GM19239 (cell line): ENCODE measurements at places on chromosomes 1 and 21.

GRCh38 chr1:19793360-19794046, 6.2 kb downstream of the TMCO4 start:
- no peak for DNase-seq

DNA sequence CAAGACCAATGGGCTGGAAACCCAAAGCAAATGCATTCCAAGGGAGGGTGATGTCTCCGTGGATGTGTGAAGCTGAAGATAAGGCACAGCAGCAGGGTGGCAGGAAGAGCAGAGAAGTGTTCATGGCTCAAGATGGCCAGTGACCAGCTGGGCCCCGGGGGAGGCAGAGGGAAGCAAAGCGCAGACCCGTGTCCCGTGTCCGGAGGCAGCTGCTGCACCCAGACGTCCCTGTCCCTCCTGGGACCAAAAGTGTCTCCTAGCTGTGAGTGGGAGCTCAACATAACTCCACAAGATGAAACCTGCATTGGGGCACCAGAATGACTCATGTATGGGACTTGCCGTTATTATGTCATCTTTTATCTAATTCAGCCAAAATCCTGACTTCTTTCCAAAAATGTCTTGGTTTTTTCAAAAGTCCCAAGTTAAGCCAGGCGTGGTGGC, 118.2 kb downstream of the RIPK4 start:
- no peak for DNase-seq

DNA sequence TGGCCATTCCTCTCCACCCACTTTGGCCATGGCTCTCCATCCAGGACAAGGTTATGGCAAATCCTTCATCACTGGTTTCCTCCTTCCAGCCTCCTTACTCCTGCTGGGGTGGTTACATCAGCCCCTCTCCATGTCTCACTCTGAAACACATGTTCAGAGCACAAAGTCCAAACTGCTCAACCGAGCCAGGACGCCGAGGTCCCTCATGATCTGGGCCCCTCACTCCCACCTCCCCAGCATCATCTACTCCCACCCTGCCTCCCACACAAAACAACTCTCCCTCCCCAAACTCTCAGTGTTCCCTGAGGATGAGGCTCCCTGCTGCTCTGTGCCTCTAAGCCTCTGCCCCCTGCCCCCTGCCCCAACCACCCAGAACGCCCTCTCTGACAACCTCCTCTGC, 33.3 kb upstream of the ZBTB40 start:
- DNase-seq = no peak

GRCh38 chr1:220677251-220677650, 12.9 kb upstream of the C1orf115 start:
- DNase-seq = no peak

GRCh38 chr1:93715529-93716126, 34.0 kb upstream of the BCAR3 start:
- no peak for DNase-seq

- no peak for DNase-seq
Observed at GRCh38 chr21:42670058-42670880, 16.8 kb downstream of the PDE9A start.

DNA sequence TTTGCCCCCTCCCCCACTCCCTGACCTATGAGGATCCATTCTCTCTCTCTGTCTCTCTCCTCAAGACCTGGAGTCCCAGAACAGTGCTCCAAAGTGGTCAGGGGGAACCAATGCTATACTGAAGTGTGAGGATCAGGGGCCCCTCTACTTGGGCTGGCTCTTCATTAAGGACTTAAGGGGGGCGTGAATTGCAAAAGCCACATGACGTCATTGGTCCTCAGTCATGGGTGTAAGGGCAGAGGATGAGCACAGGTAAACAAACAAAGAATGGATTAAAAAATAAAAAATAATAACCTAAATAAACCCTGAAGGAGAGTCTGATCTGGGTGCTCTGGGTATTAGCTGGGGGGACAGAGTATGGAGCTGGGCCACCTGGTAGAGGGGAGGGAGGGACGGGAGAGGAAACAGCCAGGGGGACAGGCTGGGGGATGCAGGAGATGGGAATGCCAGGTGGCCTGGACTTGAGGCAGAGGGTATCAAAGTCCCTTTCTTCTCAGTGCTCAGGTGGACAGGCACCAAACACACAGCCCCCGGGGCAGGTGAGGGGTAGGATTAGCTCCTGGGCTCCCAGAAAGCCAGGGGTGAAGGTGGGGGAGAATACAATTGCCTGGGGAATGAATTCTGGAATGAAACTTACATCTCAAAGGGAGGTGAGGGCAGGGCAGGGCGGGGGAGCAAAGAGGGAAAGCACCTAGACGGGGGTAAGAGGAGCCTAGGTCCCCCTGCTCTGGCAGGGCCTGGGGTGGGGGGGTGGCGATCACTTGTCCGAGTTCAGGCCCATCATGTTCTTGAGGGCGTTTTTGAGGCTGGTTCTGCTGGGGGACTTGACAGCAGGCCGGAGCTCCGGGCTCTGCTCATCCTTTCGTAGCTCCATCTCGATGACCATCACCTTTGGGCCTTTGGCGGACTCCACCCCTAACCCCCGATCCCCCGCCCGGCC, 4.6 kb downstream of the MPZ start:
- DNase-seq = no peak

DNA sequence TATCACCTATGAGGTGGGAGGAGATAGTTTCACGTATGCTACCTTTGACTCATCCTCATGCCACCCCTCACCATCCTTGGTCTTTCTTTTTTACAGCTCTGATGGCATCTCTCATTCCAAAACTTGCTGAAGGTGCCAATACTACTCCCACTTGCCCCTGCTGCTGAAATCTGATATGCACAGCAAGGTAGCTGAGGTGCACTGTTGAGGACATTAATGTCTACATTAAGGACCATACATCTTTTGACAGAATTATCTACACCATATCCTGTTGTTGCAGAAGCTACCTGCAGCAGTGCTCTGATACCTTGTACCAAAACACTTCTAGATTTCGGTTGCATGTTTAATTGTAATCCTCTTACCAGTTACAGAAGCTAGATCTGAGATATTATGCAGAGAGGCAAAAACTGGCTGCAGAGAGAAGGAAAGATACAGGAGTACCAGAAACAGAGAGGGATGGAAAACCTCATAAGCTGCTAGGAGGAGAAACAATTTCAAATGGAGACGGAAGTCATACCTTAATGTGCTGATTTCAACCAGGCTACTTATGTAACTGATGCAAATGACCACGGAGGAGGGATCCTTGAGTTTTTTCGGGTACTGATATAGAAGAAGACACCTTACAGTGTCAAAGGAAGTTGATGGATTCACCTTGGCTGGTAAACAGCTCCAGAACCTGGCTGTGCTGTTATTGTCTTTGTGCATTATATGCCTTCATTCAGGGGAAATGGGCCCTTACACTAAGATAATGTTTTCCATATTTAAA, 19.3 kb upstream of the PTPRC start:
- DNase-seq = no peak

GRCh38 chr1:118075116-118075515, 109.9 kb downstream of the SPAG17 start:
- no peak for DNase-seq

DNA sequence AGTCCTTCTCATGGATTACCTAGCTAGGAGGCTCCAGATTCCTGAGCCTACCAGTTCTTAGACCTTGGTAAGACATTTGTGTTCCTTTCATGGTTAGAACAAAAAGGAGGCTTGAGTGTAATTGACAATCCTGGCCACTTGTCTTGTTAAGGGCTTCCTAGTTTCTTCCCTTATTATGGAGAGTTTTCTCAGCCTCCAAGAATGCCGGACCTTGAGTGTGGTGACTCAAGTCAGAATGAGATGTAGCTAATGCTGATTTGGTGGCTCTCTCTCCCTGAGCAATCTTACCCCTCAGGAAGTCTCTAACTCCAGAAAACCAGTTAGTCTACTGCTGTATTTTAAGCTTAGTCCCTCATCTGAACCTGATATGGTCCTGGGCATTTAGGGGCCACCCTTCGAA, 14.3 kb downstream of the CHI3L2 start:
- no peak for DNase-seq

DNA sequence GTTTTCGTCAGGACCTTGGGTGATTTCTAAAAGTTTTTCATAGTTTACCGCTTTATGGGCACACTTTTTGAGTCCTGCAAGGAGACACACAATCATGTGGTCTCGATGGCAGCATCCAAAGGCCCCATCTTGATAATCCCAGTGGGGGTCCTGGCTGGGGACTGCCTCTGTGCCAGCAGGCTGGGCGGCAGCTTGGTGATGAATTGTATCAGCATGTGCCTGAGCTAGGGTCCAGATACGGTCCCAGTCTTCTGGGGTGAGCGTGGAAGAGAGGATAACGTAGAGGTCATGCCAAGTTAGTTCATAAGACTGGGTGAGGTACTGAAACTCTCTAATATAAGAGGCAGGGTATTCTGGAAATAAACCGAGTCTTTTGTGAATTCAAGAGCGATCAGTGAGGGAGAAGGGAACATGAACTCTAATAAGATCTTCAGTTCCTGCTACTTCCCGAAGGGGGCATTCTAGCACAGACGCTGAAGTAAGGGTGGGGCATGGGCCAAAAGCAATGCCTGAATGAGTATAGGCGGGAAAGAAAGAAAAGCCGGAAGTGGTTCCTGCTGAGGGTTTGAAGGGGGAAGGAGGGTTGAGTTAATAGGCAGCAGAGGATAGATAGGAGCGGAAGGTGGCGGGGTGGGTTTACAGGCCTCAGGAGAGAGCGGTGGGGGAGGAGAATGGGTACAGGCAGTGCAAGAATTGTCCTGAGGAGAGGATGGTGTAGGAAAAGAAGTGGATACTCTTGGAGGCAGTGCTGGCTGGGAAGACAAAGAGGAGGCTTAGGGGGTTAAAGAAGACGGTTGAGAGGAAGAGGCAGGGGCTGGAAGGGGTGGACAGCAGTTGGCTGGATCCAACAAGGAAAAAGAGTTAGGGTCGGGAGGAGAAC, 1.6 kb downstream of the ERVH48-1 start:
- peak; percentile 83 for DNase-seq

DNA sequence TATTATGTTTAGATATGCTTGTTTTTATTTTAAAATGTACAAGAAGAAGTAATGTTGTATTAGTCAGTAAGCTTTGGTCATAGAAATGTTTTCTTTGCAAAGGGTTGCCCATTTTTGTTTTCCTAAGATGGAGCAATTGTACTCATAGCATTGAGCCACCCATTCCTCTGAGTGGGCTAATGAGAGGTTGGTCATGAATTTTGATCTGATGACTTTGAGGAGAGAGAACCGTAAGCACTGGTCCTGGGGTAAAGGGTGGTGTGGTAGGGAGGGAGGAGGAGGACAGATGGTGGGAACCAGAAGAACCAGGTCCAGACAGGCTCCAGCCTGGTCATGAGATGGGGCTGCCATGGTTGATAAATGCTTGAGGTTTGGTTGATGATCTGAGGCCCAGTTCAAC, 15.9 kb upstream of the SLC6A9 start:
- DNase-seq = no peak

DNA sequence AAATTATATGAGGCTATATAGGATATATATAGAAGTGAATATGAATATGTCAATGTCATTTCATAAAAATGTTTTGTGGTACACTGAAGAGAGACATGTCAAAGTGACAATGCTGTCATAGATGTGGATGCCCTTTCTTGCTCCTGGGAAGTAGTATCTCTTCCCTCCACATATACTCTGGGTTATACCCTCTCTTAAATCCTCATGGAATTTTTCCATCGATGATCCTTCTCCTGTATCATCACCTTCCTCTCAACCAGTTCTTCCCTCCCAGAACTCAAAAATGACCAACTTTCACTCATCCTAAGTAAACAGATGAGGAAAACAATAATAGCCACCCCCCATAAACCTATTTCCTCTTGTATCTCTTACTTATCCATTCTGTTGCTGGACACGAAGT, 351.5 kb downstream of the USP25 start:
- DNase-seq = no peak
